Fibroblast of skin of back (primary cell): ENCODE measurements at places on chromosomes 11 and 22.
A peak's percentile ranks its signal among the peaks of the same experiment; 100 is the strongest.

DNA sequence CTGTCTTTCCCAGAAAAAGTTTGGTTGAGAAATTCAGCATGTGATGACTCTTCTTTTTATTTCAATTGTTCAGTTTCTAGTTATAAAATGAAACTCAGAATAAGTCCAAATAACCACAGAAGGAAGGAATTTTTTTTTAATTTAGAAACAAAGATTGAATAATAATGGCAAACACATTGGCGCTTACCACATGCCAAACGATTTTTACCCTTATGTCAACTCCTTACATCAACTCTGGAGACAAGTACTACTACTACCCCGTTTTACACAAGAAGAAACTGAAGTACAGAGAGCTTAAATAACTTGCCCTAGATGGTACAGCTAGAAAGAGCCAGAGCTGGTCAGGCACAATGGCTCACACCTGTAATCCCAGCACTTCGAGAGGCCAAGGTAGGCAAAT is 52.4 kb downstream of the AHNAK start:
- no peak for DNase-seq

DNA sequence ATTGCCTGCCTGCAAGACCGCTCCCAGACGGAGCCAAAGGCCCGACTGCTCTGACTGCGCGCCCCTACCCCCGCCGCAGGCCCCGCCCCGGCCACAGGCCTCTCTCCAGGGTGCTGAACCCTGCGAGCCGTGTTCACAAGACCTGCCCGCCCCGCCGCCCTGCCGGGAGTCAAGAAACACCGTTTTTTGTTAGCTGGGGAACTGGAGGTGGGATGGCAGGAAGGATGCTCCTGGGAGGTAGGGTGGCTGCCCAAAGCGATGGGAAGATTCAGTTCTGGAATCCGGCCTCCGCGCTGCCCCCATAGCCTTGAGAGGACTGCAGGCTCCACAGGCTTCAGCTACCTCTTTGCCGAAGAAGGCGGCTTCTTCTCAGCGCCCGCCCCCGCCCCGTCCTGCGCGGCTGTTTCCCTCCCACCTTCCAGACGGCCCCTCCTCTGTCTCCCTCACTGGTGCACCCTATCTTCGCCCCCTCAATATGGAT is 2.7 kb upstream of the PDE2A start:
- peak; percentile 41 for DNase-seq

DNA sequence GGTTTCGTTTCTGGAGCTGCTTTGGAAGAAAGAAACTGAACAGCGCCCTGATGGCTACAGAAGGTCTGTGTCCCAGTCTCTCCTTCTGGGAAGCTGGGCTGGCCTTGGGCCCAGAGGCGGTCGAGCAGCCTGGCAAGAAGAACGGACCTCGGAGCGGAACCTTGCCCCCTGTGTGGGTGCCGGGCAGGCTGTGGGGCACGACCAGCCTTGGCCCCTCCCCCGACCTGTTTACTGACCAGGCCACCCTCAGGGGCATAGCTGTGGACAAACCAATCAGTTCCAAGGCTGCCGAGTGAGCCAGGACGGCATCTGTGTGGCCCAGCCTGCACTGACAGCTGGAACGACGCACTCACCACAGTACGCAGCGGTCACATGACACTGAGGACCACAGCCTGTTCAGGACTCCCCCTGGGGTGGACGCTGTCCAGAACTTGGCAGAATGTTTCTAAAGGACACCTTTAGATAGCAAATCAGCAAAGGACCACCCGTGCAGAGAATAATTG is 7.2 kb downstream of the PIM3 start:
- no peak for DNase-seq

GRCh38 chr22:45771057-45771456 is 99.4 kb downstream of the ATXN10 start:
- DNase-seq: no peak

GRCh38 chr11:44335052-44335760 is 25.3 kb upstream of the ALX4 start:
- no peak for DNase-seq

GRCh38 chr11:101010899-101011298 is 118.7 kb downstream of the PGR start:
- DNase-seq: peak; percentile 12

- no peak for DNase-seq
Measured at GRCh38 chr11:61171907-61172306, 10.7 kb upstream of the VPS37C start.

DNA sequence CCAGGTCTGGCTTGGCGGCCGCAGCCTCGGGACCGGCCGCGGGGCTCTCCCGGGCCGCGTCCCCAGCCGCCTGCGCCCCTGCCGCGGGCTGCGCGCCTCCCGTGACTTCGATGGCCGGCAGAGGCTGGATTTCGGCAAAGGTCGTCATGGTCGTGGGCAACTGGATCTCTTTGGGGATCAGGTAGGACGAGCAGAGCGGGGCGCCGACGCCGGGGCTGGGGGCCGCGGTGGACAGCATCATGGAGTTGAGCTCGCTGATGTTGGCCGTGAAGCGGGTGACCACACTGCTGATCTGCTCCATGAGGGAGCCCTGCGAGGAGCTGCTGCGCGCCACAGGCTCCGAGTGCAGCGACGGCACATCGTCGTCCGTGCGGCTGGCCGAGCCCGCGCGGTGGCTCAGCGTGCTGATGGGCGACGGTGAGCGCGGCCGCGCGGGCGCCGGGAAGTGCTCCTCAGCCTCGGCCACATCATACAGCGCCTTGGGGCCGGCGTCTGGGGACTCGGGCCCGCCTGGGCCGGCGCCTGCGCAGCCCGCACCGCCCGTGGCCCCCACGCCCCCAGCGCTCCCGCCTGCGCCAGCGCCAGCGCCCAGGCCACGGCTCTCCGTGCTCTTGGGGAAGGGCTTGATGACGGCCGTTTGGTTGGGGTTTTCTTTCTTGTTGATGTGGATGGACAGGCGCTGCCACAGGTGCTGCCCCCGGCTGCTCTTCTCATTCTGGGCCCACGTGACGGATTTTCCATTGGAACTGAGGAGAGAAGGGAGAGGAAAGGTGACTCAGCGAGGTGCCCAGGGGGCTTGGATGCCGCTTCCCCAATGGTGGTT is 171.4 kb upstream of the CTSC start:
- peak; percentile 49 for DNase-seq

GRCh38 chr11:114053406-114053805 is 6.1 kb upstream of the ZBTB16 start:
- no peak for DNase-seq

- no peak for DNase-seq
Measured at GRCh38 chr22:20953668-20954500, 13.2 kb upstream of the AIFM3 start.

- peak; percentile 42 for DNase-seq
Measured at GRCh38 chr11:94183886-94184264, 55.2 kb downstream of the PANX1 start.

DNA sequence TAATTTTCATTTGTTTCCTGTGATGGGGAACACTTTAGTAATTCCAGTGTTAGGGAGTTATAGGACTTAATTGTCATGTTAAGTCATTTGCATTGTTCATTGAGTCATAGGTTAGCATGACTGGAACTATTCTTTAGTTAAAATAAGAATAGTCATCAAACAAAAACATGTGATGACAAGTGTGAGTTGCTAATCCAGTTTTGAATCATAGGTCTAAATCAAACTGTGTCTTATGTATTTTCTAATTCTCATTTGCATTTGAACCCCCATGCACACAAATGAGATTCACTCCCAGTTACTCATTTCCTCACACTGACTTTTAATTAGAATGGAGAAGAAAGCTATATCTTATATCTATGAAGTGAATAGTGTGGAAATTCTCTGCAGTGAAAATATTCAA is 405.6 kb downstream of the LRRC4C start:
- DNase-seq: peak; percentile 4

GRCh38 chr11:110141812-110142211 is 48.6 kb downstream of the ZC3H12C start:
- DNase-seq: no peak

DNA sequence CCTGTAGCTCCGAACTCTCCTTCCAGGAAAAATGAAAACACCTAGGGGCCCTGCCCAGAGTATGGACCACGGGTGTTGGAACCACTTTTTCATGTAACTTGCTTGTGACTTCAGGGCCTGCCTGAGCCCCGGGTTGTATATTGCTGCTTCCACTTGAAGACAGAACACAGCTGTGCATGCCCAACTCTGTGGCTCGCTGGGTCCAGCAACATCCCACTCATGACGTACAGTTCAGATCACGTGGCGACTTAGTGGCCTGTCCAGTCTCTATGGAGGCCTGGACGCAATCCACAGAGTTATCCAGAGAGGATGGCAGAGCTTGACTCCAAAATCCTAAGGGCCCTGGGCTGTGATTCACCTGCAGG is 6.8 kb downstream of the C11orf21 start:
- no peak for DNase-seq

- no peak for DNase-seq
Measured at GRCh38 chr22:47162865-47163264, 400.4 kb downstream of the TBC1D22A start.

DNA sequence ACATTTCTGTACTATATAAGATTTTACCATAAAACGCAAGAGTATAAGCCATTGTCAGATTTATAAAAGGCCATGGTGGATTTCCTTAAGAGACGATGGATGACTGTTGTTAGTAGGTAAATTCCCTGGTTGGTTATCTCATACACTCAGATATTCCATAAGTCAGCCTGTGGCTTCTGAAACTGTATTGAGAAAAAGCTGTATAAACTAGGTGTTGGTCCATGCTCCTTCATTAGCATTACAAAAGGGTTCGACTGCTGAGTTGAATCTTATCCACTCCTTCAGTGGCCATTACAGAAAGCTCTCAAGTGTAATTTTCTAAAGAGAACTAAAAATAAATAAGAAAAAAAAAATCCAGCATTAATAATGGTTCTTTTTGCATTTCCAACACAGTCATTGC is 5.3 kb downstream of the GRAP2 start:
- DNase-seq: no peak

DNA sequence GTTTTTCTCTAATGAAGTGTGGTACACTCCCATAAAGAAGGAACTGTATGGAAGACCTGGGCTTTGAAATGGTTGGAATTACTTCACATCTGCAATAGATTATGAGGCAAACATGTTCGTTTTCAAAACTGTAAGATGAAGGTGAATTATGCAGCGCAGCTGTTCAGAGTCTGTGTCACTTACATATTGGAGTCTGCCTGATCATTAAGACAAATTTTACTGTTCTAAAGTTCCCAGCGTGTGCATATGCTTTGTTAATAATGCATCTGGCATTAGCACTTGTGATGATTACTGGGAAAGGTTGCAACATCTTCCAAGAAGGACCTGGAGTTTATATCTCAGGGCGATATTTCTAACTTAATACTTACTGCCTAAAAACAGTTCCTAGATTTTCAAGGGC is 255.2 kb upstream of the ZC3H12C start:
- no peak for DNase-seq

GRCh38 chr11:32562839-32563599 is 20.6 kb upstream of the EIF3M start:
- DNase-seq: no peak

DNA sequence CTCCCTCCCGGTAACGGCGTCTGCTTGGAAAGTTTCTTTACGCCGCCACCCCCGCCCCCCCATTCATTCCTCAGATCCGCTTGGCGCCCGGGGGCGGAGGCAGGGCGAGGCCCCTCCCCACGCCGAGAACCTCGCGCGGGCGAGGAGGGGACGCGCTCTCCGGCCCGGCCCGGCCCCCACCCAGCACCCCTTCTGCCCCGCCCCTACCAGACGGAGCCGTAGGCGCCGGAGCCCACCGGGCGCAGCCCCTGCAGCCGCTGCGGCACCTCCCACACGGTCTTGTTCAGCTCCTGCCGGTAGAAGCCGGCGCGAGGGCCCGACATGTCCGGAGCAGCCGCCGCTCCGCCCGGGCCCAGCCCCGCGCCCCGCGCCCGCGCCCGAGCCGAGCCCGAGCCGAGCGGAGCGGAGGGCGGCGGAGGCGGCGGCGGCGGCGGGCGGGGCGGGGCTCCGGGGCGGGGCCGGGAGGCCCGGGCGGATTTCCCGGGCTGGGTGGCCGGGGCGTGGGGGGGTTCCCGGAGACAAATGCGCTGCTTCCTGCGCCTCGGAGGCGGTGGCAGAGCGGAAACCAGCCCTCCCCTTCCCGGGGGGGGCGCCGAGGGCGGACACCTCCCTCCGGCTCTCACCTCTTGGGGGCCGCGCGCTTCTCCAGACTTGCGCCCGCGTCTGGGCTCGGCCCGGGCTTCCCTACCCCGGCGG is at the start of gene MAPK11:
MAPK11 (minus strand) TSS at position 411 of the 696 bp plus-strand sequence; CDS start at position 323, 88 bp downstream.
- peak; percentile 41 for DNase-seq

DNA sequence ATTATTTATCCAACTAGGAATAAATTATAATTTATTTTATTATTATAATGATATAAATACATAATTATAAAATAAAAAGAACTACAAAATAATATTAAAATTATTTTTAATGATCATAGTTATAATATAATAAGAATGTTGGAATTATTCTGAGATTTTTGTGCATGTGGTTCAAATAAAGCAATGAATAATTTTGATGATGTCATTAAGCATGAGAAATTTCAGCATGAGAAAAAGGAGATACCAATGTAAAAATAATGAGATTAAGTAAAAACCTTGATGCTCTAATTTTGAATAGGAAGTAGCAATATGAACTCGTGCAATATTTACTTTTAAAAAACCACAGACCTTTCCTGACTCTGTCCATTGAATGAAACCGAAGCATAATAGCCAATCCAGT is 181.8 kb upstream of the MTNR1B start:
- DNase-seq: no peak

DNA sequence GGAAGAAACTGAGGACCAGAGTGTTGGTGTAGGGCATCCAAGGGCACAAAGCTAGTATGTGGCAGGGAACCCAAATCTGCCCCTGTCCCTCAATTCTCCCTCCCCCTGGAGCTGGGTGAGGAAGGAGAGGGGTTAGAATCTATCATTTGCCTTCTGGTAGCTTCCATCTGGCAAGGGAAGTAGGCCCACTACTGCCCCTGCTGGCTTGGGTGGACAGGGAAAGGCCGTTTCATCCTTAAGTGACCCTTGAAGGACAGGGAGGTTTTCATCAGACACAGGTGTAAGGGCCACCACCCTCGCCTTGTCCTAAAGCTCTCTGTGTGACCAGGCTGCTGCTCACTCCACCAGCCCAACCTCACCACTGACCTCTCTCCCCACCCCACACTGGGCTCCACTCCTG is 22.1 kb downstream of the NECTIN1 start:
- DNase-seq: no peak
